ENCODE measurements at places on chromosomes 11 and 22.
A peak's percentile ranks its signal among the peaks of the same experiment; 100 is the strongest.

GRCh38 chr11:2527621-2528291 is 82.9 kb downstream of the KCNQ1 start:
- no peak for DNase-seq

- DNase-seq = peak; percentile 82
Observed at GRCh38 chr22:36065775-36066544, 37.3 kb upstream of the RBFOX2 start.

GRCh38 chr11:8693010-8693551 is 10.5 kb downstream of the RPL27A start:
- no peak for DNase-seq

DNA sequence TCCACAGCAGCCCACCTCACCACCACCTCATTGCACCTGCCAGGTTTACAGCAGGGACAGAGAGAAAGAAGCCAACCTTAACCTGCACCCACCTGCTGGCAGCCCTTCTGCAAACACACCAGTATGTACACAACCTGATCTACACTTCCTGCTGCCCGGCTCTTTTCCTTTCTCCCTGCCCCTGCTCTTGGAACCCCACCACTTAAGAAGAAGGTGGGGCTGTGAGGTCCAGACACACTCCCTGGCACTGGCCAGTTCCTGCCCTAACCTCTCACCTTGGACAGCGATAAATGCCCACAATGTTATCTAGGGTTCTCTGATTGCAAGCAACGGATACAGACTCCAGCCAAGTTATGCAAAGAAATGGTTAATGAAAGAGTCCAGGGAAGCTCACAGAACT is 10.8 kb upstream of the SLC35C1 start:
- no peak for DNase-seq

DNA sequence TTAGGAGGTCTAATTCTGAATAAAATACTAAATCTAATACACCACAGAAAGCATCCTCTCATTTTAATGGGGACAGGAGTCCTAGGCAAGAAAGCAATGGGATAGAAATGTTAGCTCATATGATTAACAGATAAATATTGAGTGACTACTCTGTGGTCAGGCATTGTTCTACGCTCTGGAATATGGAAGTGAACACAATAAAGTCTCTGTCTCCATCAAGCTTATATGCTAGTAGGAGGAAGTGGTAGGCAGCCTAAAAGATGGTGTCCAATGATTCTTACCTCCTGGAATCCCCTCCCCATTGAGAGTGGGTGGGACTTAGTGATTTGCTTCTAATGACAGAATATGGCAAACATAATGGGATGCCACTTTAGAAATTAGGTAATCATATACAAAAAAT is 160.3 kb upstream of the PDGFD start:
- no peak for DNase-seq

DNA sequence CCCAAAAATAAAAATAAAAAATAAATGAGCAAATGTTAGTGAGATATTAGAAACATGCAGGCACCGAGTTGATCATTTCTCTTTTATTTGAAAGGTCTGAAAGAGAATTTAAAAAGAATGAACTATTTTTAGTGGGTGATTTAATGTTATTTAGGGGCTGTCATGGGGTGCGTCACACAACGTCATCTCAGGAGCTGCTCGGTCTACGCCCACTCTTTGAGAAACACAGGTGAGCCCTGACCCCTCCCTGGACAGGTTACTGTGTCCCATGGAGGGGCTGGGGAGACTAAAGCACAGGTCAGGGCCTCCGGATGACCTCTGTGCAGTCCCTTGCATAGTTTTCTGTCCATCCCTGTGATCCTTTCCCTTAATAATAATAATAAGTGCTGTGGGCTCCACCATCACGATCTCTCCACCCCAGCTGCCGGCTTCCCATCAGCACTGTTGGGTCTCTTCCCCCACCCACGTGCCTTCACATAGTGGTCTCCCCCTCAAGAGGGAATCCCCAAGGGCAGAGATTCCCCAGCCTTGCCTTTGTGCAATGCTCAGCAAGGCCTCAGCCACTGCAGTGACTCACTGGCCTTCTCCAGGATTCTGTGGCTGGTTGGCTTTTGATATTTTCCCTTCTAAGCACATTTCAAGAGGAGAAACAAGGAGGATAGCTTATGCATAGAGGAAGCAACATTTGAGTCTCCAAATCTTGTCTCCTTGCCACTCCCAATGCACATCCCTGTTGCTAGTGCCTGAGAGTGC is 159.9 kb downstream of the TTC17 start:
- DNase-seq = peak; percentile 67

- DNase-seq = no peak
Observed at GRCh38 chr11:15430381-15430780, 315.7 kb downstream of the INSC start.

DNA sequence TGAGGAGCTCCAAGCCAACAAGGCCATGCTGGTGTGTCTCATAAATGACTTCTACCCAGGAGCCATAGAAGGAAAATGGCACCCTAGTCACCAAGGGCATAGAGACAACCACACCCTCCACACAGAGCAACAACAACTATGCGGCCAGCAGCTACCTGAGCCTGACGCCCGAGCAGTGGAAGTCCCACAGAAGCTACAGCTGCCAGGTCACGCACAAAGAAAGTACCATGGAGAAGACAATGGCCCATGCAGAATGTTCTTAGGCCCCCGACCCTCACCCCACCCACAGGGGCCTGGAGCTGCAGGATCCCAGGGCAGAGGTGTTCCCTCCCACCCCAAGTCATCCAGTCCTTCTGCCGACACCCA is 28.0 kb downstream of the IGLL5 start:
- no peak for DNase-seq

DNA sequence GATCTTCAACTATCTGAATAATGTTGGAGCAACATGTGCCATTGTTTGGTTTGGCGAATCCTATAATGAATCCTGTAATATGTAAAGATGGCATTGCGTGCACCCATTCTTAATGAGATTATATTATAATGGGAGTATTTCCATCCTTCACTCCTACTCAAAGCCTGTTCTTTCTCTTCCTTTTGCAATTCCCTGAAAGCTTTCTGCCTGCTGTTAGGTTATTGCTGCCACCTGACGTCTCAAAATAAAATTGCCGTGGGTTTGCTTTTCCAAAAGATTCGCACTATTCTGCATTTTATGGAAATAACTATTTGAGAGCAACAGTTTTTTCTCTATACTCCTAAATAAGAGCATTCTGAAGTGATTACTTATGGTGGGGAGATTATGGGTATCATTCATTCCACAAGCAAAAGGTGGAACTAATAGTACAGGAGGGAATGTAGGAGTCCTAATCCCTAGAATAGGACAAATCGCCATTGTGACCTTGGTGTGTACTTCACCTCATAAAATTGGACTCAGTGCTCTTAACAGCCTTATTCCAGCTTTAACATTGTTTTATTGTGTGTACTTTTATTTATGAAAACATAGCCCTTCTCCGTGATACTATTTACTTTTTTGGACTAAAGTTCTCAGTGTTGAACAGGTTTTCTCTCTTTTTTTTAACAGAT is 69.6 kb upstream of the ALKBH3 start:
- DNase-seq = no peak

DNA sequence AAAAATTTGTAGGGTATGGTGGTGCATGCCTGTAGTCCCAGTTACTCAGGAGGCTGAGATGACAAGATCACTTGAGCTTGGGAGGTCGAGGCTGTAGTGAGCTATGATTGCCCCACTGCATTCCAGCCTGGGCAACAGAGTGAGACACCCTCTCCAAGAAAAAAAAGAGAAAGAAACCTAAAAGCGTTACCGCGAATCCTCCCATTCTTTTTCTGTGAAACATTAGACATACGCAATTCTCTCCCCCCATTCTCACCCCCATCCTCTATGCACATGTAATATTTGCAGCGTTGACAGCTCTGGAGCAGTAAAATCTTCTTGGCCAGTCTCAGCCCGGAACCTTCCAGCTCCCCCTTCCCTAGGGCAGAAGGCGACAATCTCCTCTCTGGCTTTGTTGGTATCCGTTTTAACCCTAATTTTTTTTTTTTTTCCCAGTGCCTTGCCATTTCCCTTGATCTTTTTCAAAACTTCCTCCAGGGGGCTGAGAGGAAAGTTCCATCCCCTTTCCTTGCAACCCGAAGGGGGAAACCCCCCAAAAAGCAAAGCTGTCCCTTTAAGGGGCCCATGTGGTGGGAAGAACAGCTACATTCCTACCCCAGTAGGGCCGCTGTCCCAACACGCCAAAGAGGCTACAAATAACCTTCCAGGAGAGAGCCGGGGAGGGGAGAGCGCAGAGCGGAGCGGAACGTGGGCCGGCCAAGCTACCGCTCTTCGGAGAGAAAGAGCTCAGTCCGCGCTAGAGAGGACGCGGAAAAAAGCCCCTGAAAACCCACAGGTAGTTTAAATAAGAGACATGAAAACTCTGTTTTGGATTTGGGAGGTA is 1.9 kb downstream of the LRP4 start:
- peak; percentile 63 for DNase-seq

DNA sequence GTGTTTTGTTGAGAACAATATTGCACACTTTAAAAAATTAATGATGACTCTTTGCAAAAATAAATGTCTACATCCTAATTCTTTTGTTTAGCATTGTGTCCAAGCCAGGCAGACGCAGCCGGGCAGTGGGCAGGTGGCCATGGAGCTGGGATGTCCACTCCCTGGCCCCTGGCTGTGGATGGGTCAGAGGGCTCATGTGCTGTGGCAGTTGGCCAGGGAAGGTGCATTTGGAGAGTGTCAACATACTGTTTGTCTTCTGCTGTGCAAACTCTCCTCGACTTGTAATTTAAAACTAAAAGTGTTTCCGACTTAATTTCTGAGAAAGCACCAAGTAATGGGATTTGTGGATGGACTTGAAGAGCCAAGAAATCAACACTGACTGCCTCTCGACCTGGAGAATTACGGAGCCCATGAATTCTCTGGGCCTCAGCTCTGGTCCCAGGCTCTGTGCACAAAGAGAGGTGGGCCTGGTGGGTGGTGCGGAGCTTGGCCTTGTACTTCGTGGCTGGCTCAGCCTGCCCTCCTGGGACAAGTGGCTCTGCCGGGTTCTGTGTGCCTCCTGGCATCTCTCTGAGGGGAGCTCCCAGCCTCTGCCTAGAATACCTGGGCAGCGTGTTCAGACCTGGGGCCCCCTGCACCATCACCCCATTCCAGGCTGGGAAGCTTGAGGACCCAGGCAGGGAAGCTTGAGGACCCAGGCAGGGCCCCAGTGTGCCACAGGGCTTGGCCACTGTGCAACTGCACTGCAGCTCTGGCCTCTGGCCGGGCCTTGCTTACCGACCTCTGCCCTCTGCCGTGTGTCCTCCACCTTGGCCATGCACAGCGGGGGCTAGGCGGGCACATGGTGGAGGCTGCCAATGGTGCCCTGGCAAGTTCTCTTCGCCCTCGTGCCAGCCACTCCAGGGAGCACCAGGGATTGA is 46.4 kb downstream of the RTN4R start:
- no peak for DNase-seq

DNA sequence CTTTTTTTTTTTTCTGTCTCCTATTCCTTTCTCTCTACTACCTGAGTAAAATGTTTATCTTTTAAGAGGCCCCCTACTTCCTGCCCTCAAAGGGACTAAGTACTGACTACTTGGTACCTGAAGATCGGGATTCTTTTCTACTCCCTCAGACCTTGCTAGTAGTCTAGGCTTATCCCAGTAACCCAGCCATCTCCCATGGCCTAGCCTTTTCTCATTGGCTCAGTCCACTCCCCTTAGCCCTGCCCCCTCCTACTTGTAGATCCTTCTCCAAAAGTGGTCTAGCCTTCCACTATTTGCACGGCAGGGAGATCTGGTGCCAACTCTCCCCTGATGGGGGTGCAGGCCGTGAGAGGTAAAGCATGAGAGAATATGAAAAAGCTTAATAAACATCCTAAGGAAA is 133.7 kb downstream of the RCN1 start:
- DNase-seq = no peak

DNA sequence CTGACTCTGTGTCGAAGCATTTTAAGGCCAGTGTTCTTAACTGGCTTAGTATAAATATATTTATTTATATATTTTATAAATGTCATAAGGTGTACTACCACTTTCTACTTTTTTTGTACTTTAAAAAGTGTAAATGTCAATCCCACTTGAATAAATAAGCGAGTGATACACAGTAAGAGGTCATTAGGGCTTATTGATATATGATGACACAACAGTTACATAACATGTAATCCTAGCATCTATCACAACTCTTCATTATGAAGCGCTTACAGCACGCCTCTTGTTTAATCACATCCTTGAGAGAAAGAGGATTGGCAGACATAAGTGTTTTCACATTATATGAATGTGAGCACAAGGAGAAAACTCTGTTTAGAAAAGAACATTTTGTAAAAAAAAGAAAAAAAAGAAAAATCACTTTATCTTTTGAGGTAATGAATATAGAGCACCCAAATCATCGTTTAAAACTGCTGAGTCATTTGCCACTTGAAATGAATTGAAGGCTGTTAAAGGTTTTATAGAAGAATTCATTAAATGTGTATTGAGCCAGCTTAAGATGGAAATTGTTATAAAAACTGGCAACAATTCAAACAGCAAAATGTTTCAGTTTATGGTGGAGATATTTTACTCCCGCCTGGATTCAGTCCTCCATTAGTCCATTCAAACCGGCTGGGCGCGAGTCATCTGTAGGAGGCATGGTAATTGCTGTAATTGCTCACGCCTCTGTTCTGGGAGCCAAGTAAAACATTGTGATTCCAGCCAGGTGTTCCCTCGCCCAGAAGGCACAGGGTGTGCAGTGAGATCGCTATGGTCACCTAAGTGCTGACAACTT is 627.3 kb upstream of the KIRREL3 start:
- DNase-seq = no peak

GRCh38 chr11:88277349-88277915 is 60.1 kb downstream of the CTSC start:
- DNase-seq = no peak

DNA sequence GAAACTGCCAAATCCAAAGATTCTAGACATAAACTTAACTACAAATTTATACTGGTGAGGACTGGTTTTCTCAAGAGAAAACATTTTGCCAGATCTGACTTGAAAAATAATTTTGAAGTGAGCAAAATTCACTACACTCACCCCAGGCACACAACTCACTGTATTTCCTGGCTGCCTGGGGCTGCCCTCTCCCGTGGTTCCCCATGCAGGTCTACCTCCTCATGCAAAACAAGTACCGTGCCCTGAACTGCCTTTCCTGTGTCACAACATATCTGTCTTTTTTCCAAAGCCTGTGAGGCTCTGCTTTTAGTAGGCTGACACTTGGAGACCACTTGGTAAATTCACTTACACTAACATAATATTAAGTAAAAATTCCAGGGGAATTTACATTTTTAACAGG is 76.4 kb downstream of the LIF start:
- no peak for DNase-seq

- no peak for DNase-seq
Observed at GRCh38 chr22:33327348-33327860, 269.2 kb upstream of the SYN3 start.

DNA sequence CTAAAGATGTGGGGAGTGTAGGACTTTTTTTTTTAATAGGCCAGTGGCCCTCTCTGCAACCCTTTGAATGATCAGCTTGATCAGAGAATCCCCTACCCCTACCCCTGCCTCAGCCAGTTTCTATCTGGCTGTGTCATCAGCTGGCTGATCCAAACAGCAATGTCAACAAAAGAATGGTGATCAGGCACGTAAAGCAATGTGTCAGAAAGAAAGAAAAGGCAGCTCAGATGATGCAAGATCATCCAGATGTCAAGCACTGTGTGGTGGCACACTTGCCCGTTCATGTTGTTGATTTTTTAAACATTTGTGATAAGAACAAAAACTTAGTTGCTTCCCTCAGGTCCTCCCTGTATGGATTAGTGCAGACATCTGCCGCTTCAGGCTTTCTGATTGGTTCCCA is 26.3 kb upstream of the EHF start:
- no peak for DNase-seq

GRCh38 chr11:20840341-20840740 is 171.0 kb downstream of the NELL1 start:
- DNase-seq = no peak

- DNase-seq = peak; percentile 50
Observed at GRCh38 chr11:122105044-122105758, 10.8 kb downstream of the BLID start.

GRCh38 chr22:20549232-20549841 is 41.9 kb downstream of the MED15 start:
- peak; percentile 61 for DNase-seq

Data from iris pigment epithelial cell (primary cell).